Right hindlimb (tissue), 1 donor: ENCODE measurements at places on chromosomes 1 and 21.
A peak's percentile ranks its signal among the peaks of the same experiment; 100 is the strongest.

- DNase-seq: no peak
These were observed 147.9 kb downstream of the MRPL39 start for GRCh38 chr21:25459365-25459764.

DNA sequence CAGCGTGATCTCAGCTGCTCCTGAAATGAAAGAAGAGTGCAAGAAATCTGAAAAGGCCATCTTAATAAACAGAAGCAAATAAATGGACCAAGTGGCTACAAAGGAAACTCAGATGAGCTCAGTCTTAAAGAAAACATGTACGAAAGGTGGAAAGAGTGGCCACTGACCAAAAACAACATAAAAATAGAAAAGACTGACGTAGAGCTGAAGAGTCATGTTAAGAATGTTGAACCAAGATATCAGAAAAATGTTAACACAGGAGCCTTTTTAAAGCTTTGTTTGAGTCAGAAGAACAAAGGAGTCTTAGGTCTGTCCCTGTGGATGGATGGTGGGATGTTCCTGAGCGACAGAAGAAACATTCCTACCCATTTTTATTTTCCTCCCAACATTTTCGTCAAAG lies 30.8 kb upstream of the ZNF648 start:
- no peak for DNase-seq

GRCh38 chr21:37372951-37373350 lies 6.4 kb downstream of the DYRK1A start:
- no peak for DNase-seq

DNA sequence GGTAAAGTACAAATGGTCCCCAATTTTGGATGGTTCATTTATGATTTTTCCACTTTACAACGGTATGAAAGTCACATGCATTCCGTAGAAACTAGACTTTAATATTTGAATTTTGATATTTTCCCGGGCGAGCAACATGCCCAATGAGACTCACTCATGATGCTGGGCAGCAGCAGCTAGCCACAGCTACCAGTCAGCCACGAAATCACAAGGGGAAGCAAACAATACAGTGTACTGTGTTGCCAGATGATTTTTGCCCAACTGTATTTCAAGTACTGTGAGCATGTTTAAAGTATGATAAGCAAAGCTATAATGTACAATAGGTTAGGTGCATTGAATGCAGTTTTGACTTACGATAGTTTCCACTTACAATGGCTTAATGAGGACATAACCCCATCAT lies 266.8 kb downstream of the VAV3 start:
- DNase-seq: no peak

GRCh38 chr1:8662380-8663072 lies 154.9 kb downstream of the RERE start:
- DNase-seq: no peak

GRCh38 chr1:198726455-198726854 lies 87.6 kb downstream of the PTPRC start:
- DNase-seq: no peak

DNA sequence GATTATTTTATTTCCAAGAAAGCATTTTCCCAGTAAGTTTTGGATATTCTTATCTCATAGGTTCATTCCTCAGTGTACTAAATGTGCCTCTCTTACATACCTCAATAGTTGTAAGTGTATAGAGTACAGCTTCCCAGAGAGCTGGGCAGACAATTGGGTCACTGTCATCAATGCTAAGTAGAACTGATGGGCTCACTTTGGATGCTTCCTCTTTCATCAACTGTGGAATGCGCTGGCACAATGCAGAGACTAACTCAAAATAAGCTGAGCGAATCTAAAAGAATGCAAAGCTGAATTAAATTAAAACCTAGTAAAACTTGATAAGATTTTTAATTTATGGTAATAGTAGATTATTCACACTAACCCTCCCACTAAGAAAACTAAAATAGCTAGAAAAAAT lies 21.5 kb downstream of the LTN1 start:
- DNase-seq: no peak

- DNase-seq: no peak
These were observed 24.7 kb downstream of the ZYG11A start for GRCh38 chr1:52867087-52867863.

DNA sequence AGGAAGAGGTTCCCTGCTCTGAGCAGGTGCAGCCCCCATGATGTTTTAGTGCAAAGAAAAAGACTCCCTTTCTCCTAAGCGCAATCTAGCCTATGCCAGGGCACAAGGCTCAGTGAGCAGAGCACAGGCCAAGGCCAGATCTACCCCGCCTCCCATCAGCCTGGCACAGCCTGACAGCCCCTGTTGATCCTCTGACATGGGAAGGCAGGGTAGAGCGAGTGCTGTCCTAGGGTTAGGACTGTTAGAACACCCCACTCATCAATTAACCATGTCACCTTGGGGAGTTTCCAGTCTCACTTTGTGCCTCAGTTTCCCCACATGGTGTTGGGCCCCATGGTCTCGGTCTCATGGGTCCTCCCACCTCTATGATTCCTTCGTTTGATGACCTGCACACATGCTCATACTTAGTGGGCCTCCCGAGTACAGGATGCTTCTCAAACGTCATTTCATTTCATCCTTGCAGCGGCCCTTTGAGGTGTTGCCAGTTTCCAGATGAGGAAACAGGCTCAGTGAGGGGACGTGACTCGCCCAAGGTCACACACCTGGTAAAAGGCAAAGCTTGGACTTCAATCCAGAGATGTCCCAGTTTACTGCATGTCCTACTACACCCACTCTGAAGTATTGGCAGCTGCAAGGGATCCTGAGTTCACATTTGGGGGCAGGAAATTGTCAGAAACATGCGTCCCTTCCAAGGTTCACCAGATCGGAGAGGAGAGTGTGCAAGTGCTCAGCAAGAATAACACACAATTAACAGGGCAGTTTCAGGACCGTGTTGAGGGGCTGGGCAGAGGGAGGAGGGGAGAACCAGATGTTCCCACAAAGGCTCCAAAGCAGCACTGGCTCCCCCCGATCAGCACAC lies 213.3 kb downstream of the TRABD2B start:
- DNase-seq: peak; percentile 75

GRCh38 chr1:44962729-44963128 lies 23.7 kb downstream of the EIF2B3 start:
- DNase-seq: no peak

DNA sequence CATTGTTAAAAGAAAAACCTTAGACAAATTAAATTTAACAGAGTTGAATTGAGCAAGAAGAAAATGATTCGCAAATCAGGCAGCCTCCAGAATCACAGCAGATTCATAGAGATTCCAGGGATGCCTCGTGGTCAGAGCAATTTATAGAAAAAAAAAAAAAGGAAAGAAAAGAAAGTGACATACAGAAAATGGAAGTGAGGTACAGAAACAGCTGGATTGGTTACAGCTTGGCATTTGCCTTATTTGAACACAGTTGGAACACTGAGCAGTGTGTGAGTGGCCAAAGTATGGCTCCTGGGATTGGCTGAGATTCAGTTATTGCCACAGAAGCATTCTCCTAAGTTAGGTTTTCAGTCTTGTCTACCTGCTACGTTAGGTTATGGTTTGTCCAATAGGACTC lies 9.1 kb upstream of the C21orf91 start:
- no peak for DNase-seq

- DNase-seq: no peak
These were observed 62.7 kb downstream of the RUSC1 start for GRCh38 chr1:155383406-155383805.

- no peak for DNase-seq
These were observed 405 bp upstream of the UHMK1 start for GRCh38 chr1:162497104-162497722.

- DNase-seq: no peak
These were observed 40.6 kb upstream of the CFHR3 start for GRCh38 chr1:196734006-196734405.

- DNase-seq: no peak
These were observed 436.8 kb downstream of the CAMTA1 start for GRCh38 chr1:7221826-7222694.

GRCh38 chr1:167936930-167937708 lies at the start of gene MPC2:
Gene MPC2 (minus strand): TSS chr1:167937072. CDS start chr1:167935841, 1,231 bp downstream.
- peak; percentile 78 for DNase-seq

- no peak for DNase-seq
These were observed 1074.5 kb downstream of the PLA2G4A start for GRCh38 chr1:187903223-187903622.

GRCh38 chr1:95380909-95381308 lies 146.9 kb downstream of the RWDD3 start:
- no peak for DNase-seq

DNA sequence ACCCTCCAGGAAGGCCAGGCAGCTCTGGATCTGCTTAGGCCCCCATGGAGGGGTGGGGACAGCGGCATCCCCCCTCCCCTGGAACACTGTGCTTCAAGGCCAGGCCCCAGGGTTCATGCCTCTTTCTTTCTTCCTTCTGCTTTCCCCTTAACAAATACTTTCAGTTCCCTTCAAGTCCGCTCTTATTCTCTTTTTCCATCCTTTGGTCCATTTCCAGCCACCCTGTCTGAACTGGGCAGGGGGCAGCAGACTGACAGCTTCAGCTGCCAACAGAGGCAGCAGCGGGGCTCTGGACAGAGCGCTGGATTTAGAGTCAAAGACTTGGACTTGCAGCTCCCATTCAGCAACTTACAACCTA lies 1.1 kb upstream of the CD244 start:
- DNase-seq: no peak

GRCh38 chr21:44486302-44486701 lies 31.0 kb downstream of the LRRC3 start:
- no peak for DNase-seq

GRCh38 chr1:175193527-175193910 lies 943 bp upstream of the KIAA0040 start:
- no peak for DNase-seq

DNA sequence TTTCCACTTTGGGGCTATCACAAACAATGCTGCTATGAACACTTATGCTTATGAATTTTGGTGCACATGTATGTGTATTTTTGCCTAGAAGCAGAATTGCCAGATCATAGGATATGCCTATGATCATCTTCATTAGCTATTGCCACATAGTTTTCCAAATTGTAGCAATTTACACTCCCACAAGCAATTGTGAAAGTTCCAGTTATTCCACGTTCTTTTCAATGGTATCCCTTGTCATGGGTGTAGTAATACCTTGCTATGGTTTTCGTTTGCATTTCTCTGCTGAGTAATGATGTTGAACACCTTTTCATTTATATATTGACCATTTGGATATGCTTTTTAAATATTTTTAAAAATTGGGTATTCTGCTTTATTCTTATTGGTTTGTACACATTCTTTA lies 82.6 kb downstream of the MTR start:
- no peak for DNase-seq

- DNase-seq: no peak
These were observed 6.8 kb upstream of the DCAF6 start for GRCh38 chr1:167929725-167930124.

DNA sequence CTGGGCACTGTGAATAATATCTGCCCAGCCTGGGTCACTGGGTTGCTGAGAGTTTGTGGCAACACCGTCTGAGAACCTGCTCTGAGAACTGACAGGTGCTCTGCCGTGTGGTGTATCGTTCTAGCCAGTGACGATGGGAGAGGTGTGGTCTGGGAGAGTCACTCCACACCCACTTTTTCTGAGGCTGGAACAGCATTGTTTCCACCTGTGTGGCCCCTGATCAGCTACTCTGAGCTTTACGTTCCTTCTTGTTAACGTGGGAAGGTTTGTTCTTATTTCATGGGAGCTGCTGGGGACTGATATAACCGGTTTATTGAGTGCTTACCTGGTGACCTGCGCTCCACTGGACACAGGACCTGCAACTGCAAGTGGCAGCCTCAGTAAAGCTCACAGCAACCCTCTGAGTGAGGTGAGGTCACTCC lies 34.8 kb upstream of the TENT5C start:
- DNase-seq: no peak

- DNase-seq: no peak
These were observed 593.4 kb downstream of the PTPRU start for GRCh38 chr1:29829448-29830344.

- no peak for DNase-seq
These were observed 7.5 kb downstream of the MX2 start for GRCh38 chr21:41369105-41369919.

GRCh38 chr1:3902111-3902511 lies 2.0 kb upstream of the C1orf174 start:
- no peak for DNase-seq

DNA sequence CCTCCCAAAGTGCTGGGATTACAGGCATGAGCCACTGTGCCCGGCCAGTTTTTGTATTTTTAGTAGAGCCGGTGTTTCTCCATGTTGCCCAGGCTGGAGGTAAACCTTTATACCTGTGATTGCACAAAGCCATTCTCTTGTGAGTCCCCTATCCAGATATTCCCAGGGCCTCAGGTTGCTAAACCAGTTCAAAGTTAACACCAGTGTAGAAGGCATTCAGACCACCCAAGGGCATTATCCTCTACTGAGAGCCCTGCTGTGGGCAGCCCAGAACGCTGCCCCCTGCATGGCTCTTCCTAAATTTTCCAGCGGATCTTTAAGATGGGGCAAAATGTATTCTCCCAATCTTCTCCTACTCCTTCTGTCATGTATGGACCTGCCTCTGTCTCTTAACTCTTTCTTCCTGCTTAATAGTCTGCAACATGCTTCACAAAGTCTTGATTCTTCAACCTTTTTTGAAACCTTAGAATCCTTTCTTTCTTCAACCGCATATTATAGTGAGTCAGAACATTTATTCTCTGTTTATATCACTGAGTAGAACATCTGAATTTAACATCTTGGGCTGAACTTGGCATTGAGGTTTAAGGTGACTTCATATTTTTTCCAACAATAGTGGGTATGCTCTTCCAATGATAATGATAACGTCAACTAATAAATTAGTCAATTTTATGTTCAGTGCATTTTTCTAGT lies 36.0 kb downstream of the UBE4B start:
- DNase-seq: no peak

- peak; percentile 68 for DNase-seq
These were observed 92.4 kb downstream of the KCNJ15 start for GRCh38 chr21:38349111-38349746.

DNA sequence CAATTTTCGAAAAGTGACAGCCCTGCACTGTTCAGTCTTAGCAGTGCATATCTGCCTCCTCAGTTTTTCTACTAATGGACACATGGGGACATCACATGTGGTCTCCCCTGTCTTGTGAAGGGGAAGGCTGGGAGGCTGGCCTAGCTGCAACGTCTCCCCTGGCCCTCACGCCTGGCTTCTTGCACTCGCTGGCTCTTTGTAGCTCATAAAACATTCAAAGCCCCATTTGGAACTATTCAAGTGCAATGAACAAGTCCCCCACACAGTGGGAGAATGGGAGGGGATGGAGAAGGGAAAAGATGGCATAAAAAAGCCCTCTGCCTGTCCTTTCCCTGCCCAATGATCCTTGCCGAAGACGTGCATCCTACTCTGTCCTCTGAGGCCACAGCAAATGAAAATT lies 73.6 kb downstream of the PGBD5 start:
- no peak for DNase-seq

DNA sequence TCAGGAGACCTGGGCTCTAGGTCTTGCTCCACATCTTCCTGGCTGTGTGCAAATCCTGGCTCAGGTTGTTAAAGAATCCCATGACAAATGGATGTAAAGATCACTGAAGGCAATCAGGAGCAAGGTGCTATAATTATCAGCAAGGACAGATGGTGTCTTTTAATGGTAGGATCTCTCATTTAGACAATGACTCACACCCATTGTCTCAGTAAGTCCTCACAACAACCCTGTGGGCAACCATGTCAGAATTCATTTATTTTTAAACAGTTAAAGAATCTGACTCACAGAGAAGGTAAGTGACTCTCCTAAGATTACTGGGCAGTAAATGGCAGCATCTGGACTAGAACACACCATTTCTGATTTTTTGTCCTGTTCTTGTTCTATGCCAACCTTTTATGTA lies 32.8 kb downstream of the RNASEL start:
- DNase-seq: no peak

- no peak for DNase-seq
These were observed 393.7 kb downstream of the HLX start for GRCh38 chr1:221272940-221273339.

GRCh38 chr1:107169615-107170014 lies 28.8 kb downstream of the NTNG1 start:
- no peak for DNase-seq
